ENCODE measurements at places on chromosomes 13 and 19.

GRCh38 chr13:101018720-101019119 lies 344.1 kb upstream of the TMTC4 start:
- DNase-seq: peak; percentile 14

- DNase-seq: no peak
Measured at GRCh38 chr13:75512253-75512652, 25.4 kb downstream of the COMMD6 start.

DNA sequence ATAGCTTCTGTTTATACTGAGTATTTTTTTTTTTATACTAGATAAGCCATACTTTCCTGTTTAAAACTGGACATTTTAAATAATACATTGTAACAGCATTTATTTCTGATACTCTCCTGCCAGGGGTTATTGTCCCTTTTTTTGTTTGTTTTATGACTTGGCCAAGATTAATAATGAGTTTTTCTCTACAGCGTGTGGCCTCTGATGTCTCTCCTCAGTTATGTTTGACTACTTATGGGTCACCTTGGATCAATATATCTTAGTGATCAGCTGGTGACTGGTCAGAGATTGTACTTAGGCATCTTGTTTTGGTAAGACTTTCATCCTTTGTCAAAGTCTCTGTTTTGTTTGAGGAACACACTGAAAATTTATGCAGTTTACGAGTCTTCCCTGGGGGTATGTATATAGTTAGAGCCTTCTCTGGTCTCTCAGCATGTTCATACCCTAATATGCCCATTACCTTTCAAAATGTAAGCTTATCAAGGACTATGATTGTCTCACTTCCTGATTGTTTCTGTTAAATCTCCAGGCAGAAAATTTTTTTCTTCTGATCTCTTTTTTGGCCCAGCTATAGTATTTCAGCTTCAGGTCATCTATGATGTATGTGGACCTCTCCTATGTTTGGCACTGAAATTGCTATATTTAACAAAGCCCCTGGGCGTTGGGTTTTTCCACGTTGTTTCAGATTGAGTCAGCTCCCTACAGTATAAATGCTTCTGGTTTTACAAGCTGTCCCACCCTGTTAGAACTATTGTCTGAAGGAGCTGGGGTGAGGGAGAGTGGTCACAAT lies 87.9 kb downstream of the URI1 start:
- no peak for DNase-seq

DNA sequence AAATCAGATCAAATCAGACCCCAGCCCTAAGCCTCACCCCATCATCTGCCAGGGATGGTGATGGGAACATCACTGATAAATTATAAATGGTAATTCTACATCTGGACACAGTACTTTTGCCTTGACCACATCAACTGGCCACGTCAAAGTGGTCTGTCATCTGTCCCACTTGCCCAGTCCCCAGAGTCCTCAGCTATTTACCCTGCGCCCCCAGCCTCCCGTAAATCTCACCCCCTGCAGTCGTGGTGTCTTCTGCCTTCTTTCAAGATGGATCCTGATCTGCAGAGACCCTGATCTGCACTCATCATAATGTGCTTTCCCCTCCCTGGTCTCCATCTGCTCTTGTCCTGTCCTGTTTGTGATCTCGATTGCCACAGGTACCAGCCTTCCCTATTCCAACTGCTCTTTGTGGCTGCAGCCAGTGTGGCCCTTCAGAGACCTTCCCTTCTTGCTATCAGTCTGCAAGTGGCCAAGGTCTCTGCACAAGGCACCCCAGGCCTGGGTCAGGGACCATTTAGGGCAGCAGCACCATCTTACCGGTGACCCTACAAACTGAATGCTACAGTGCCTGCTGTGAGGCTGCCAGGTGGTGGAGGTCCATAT lies 26.7 kb upstream of the POP4 start:
- DNase-seq: no peak

DNA sequence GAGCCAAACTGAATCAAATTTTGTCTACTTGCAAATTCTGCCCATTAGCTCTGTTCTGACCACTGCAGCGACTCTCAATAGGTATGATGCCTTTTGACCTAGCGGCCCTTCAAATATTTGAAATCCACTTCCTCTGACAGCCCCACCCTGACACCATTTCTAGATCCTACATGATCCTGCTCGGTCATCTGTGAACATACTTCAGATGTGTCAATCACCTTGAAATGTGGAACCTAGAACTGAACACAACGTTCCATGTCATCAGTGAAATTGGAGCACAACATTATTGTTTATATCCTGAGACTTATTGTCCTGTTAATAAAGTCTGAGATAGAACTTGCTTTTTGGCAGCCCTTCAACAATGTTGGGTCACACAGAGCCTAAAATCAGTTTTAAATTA lies 98.2 kb downstream of the UBL3 start:
- no peak for DNase-seq

DNA sequence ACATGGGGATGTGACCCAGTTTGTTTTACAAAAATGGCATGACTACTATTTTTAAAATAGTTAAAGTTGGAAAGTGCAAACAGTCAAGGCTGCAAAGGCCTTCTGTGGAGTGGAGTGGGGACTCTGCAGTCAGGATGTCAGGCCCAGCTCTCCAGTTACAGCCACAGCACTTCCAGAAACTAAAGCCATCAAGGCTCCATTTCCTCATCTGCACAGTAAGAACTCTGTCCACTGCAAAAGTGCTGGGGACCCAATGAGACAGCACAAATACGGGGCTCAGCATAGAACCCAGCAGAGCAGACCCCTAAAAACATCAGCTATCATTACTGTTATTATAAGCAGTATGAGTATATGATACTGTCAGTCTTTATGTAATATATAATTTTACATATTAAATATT lies 73.6 kb downstream of the SACS start:
- DNase-seq: no peak

- no peak for DNase-seq
Measured at GRCh38 chr13:39892721-39893685, 237.5 kb downstream of the COG6 start.

GRCh38 chr19:55487924-55488687 lies at the start of gene SSC5D:
TSS of gene SSC5D (plus strand) at chr19:55488436. CDS start at chr19:55488590, 154 bp downstream.
- peak; percentile 69 for DNase-seq

GRCh38 chr13:24865163-24865953 lies 101.4 kb downstream of the RNF17 start:
- DNase-seq: no peak

- DNase-seq: no peak
Measured at GRCh38 chr13:65932587-65933239, 1297.4 kb downstream of the PCDH9 start.

DNA sequence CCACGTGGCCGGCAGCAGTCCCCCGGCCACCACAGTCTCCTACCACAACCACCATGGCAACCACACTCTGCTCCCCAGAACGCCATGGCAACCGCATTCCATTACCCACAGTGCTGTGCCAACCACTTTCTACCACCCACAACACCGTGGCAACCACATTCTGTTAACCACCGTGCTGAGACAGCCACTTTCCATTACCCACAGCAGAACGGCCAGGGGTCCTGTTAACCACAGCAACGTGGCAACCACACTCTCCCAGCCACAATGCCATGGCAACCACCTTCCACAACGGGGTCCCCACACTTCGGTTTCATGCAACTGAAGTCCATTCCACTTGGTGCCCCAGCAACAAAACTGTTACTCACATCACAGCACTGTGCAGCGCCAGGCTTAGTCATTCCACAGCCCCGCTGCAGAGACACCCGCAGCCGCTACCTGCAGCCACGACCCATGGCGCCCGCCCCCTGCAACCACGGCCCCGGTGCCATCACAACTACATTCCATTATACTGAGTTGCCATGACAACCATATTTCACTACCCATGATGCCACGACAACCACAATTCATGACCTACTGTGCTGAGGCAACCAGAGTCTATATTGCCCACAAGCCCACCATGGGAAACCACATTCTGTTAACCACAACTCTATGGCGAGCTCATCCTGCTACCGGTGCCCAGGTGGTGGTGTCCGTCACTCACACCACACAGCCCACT lies 10.0 kb downstream of the DPF1 start:
- DNase-seq: no peak

DNA sequence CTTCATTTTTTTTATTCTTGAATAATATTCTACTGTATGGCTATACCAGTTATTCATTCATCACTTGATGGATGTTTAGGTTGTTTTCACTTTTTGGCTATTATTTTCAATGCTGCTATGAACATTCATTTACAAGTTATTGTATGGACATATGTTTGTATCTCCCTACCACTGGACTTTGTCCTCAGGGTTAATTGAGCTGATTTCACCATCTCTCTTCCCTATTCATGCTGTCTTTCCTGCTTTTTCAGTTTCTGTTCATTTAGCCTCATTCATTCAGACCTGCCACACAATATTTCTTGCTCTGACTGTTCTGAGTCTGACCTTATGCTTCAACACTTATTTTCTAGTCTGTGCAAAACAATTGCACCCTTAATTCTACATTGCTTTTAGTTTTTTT lies 12.3 kb upstream of the C1QTNF9B start:
- DNase-seq: no peak

DNA sequence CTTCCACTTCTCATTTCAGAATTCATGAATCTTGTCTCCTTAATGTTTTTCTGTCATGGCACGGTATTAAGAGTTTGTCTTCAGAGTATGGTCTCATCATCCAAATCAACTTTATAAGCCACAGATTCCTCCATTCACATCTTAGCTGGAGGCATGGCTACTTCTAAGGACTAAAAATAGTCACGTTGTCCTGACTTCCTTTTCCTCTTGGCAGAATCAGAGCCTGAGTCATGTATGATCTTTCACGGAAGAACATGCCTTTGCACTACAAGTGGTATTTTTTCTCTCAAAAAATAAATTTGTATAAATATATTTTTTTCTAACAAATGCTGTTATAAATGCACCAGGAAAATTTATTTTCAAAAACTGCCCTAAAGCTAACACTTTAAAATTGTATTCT lies 71.4 kb downstream of the ALOX5AP start:
- no peak for DNase-seq

GRCh38 chr19:19258589-19259338 lies 14.3 kb downstream of the TM6SF2 start:
- DNase-seq: no peak

GRCh38 chr13:94329754-94330551 lies 149.5 kb downstream of the DCT start:
- DNase-seq: no peak

DNA sequence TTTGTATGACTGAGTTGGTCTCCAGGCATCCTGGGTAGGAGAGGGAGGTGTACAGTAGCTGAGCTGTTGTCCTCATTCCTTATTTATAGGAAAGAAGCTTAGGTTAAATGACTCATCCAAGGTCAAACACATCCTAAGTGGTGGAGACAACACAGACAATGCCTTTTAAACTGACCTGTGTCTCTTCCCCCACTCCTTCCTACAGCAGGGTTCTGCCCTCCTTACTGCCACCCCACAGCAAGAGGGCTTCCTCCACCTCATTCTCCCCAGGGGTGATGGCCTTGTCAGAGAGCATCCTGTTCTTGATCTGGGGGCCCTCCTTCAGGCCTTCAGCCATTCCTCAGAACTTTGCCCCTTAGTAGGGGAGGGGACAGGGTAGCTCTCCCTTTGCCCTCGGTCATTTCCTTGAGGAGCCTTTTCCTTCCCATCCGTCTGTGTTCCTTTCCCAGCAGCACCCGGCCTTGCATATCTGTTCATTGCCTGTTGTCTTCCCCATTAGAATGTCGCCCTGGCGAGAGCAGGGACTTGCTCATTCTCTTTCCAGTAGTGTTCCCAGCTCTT lies 48.2 kb upstream of the GPI start:
- DNase-seq: no peak

DNA sequence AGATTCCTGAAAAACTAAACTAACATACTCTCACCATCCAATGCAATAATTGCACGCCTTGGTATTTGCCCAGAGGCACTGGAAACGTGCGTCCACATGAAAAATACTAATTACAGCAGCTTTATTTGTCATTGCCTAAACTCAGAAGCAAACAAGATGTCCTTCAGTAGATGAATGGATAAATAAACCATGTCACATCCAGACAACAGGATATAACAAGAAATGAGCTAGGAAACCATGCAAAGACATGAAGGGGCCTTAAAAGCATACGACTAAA lies 25.0 kb downstream of the ELL start:
- no peak for DNase-seq

DNA sequence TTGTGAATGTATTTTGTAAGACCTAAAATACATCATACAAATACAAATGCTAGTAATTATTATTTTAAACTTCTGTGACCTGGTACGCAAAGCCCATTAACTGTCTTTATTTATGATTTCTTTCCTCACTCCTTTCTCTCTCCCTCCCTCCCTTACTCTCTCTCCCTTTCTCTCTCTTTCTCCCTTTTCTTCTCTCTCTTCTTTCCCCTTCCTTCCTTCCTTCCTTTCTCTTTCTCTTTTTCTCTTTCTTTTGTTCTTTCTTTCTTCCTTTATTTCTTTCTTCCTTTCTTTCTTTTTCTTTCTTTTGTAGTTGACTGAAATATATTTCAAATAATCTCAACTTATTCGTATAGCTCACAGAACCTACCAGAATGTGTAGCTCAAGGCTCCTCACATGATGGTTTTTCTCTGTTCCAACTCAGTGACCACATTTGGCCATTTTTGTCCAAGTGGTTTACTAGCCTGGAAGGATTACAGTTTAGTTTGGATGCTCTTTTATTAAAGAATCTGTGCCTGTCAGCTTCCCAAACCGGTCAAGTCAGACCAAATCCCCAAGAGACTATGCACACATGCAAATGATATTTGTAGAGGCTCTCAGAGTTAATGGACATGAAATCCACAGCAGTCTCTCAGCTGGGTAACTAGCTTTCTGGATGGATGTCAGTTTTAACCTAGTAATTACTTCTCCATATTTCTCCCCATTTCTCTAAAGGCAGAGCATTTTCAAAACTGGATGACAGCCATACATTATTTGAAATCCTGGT lies 71.7 kb downstream of the POSTN start:
- DNase-seq: no peak

DNA sequence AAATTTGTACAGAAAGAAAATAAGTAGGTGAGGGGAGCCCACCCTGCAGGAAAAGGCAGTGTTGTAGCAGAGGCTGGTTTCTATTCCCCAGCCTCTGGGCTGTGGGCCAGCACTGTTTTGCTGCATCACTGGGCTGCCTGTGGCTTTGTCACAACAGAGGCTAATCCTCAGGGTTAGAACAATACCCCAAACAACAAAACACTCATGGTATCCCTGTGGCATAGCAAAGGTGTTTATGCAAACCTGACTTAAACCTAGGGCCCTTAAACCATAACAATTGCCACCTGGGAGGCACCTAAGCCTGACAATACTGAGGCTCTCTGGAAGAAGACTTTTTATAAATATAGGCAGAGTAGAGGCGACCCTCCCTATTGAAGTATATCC lies 314.7 kb downstream of the OLFM4 start:
- DNase-seq: peak; percentile 62

GRCh38 chr13:38617936-38618335 lies 68.9 kb upstream of the FREM2 start:
- no peak for DNase-seq

GRCh38 chr13:47230155-47230554 lies 333.3 kb upstream of the HTR2A start:
- DNase-seq: no peak

DNA sequence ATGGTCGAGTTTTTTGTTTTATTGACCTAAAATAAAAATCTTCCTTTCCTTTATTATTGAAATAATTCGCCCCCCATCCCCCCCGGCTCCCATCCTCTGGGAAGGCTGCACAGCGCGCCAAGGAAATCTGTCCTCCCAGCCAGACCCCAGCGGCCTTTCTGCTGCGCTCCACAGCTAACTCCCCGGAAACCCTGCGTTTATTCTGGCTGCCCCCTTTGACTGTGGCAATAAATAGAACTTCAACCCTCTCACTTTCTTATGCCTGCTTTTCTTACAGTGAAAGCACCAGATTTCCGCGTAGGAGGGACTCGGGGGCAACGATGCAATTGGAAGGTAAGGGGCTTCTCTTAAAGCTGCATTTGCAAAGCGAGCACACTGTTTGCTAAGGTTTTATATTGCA lies 9.7 kb upstream of the C19orf12 start:
- no peak for DNase-seq

GRCh38 chr19:49020931-49021895 lies 2.9 kb downstream of the CGB3 start:
- peak; percentile 49 for DNase-seq
